ENCODE measurements at places on chromosomes 13 and 19. TPM values are rescaled to one million over a fixed set of nuclear protein-coding genes. Genes with fewer than 3 reads are reported as not detected.

GRCh38 chr19:17081672-17082630, 6.4 kb downstream of the MYO9B start:
- no peaks in the 10 kb centered on the region for H3K27me3 ChIP-seq
- no peak overlapping the region for H3K27ac ChIP-seq
- H3K36me3 ChIP-seq = no peaks in the 10 kb centered on the region
- DNase-seq = no peak

DNA sequence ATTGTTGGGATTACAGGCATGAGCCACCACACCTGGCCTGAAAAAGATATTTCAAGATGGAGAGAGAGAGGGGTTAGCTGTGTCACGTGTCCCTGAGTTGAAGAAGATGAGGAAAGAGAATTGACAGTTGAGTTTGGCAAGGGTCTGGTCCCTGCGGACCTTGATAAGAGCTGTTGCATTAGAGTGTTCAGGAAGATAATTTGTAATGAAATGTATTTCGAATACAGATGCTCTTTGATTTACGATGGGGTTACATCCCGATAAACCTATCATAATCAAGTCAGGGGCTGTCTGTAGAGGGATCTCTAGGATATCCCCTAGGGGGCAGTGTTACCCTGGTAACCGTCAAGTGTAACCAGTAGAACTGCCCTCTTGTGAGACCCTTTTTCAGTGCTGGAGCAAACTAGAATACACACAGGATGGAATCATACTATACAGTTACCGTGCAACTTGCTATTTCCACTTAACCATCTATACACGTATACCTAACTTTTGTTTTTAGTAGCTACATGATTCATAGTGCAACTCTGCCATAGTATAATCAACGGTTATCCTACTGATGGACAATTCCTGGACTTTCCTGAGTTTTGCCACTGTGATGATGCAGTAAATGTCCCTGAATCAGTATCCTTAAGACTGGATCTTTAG, 1.5 kb upstream of the ELOF1 start:
- H3K27me3 ChIP-seq = no peaks in the 10 kb centered on the region
- H3K4me3 ChIP-seq = peak overlapping the region; percentile 94
- peaks cover 17% of the 10 kb centered on the region for H3K4me1 ChIP-seq
- peak; percentile 77 for DNase-seq
- H3K27ac ChIP-seq = 0 out of 2 replicates have a peak overlapping the region, but pooled peaks have one; percentile 57
- peaks cover 5% of the 10 kb centered on the region for H3K36me3 ChIP-seq

GRCh38 chr13:75115171-75115570, 366.8 kb downstream of the TBC1D4 start:
- H3K4me1 ChIP-seq = no peaks in the 10 kb centered on the region
- no peaks in the 10 kb centered on the region for H3K27me3 ChIP-seq

DNA sequence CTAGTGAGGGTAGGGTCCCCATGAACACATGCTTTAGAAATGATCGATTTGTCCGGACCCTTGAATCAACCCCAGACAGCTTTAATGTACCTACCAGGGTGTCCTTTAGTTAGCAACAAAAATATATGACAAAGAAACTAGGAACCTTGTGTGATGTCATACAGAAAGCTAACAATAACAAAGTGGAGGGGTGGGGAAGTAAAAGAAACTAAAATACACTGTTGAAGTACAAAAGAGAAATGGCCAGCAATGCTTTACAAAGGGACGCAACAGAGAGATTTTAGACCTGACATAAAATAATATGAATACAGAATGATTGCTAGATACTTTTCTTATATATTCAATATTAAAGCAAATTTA, 40.0 kb downstream of the DZIP1 start:
- H3K36me3 ChIP-seq = no peaks in the 10 kb centered on the region
- peaks cover 6% of the 10 kb centered on the region for H3K4me1 ChIP-seq
- no peaks in the 10 kb centered on the region for H3K27me3 ChIP-seq

GRCh38 chr19:5339950-5340636, 519 bp downstream of the PTPRS start:
- peak overlapping the region; percentile 62 for H3K4me3 ChIP-seq
- H3K27ac ChIP-seq = peak overlapping the region; percentile 69
- H3K36me3 ChIP-seq = no peaks in the 10 kb centered on the region
- peaks cover 3% of the 10 kb centered on the region for H3K27me3 ChIP-seq
- no peak for DNase-seq

Gene C19orf67
- total RNA-seq = not detected

All from HCT116 (cell line).